ENCODE measurements at places on chromosomes 3 and 15. TPM values are rescaled to one million over a fixed set of nuclear protein-coding genes. Genes with fewer than 3 reads are reported as not detected.

- DNase-seq: no peak
Observed at GRCh38 chr3:113243846-113244245, 32.5 kb downstream of the BOC start.

DNA sequence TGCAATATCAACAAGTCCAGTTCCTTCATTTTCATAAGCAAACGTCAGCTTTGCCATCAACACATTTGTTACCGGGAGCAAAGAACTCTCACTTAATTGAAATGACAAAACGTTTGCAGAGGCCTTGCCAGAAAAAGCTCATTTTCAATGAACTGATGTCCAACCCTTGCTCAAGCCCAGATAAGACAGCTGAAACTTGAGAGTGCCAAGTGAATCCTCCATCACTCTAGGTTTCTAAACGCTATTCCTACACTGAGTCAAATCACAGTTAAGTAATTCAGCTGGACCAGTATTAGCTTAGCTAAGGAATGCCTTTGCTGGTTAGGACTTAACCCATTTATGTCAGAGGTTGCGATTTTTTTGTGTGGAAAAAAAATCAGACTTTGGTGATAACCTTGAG lies 11.5 kb downstream of the CHSY1 start:
- DNase-seq: no peak

- DNase-seq: no peak
Observed at GRCh38 chr3:6518709-6519345, 342.1 kb upstream of the GRM7 start.

GRCh38 chr3:117398141-117398899 lies 688.7 kb downstream of the TUSC7 start:
- DNase-seq: no peak

DNA sequence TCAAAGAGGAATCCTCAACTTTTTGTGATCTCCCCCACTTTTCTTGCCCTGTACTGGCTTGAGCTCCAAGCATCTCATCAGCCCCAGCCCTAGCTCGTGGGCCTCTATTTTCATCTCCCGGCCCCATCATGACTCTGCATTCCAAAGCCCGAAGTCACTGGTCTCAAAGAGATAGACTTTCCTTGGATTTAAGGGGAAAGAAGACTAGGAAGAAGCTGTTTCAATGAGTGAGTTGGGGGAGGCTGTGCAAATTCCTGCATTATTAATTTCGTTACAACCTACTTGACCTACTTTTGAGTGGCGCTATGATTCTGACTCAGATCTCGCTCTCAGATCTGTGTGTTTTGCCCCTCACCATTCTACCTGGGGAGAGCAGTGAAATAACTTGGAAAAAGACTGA lies 266.6 kb upstream of the TBL1XR1 start:
- DNase-seq: peak; percentile 56

DNA sequence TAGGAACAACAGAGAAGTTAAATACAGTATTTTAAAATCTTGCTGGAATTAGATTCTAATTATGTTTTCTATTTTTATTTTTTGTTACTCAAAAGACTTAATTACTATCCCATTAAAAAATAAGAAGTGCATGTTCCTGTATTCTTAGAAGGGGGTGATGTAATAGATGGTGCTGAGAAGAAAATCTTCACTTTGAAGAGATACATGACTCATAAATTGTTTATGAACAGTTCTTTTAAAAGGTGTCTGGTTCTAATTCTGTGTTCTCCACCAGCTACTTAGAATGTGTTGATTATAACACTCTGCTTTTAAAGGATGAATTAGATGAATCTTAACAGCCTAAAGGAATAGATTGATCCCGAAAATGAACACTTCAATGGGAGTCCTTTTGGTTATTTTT lies 8.2 kb downstream of the RCN2 start:
- no peak for DNase-seq

DNA sequence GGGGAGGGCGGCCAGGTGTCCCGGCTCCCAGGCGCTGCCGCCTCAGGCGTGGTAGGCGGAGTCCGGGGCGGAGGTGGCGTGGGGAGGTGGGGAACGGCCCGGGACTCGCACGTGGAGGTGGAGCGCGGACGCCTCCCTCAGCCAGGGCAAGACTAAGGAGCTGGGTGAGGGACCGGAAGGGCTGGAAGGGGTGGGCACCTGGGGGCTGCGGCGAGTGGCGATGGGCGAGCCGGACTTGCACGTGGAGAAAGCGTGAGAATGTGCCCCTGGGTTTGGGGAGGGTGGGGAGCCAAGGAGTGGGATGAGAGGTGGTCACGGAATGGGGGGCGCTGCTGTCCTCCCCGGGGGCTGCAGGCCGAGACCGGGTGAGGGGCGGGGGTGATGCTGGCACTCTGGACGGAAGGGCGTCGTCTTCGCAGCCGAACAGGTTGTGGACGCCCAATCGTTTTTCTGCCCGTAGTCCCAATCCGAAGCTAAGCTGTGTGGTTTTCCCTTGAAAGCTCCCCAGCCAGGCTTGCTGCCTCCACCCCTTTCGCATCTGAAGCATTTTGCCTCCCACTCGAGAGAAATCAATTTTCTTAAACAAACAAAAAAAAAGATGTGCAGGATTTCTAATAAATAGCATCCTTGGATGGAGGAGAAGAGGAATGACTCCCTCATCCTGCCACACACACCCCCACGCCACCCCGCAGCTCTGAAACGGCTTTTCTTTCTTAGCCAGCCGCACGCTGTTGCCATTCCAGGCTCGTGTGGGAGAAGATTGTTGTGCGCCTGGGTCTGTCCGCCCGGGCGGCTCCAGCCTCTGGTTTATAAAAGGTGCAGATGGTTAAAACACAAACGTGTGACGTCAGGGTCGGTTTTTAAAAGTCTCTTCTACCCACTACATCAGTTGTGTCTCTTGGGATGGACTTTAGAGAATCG lies 62.5 kb upstream of the ANKRD28 start:
- peak; percentile 51 for DNase-seq

DNA sequence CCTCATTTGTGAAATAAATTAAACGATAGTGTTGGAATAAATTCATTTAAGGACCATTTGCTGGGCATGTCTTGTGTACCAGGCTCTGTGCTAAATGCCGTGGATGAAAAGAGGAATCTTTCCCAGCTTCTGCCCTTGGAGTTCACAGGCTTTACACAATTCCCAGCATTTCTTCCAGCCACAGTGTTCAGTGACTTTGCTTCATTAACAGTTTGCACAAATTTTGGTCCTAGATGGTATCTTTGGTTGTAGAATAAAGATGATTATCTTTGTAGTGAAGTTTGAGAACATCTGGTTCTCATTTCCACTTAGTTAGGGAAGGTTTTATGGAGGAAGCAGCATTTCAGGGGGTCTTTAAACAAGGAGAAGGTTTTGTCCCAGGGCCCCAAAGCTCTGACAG lies 100.1 kb downstream of the LRTM1 start:
- DNase-seq: no peak

DNA sequence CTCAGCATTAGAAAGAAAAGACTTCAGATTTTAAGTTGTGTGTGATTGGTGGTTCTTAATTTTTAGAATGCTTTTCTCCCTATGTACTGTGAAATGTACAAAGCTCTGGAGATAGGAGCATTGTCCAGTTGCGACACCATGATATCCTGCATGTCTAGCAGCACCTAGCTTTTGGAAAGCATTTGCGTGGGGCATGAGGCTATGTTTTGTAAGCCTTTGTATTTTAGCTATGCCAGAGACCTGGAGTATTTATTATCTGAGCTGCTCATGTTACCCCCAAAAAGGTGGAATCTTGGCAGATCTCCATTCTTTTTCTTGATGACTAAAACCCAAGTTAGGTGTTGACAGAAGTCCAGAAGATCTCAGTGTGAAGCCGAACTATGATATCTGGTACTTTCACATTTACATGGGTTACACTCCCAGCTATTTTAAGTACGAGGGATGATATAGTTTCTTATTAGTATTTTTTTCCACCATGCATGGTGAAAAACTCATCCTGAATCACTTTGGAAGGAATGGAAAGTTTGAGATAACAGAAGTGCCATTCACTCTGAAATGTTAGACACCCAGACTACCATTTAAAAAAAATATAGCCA lies 126.7 kb upstream of the SAMMSON start:
- no peak for DNase-seq

GRCh38 chr3:30751610-30752299 lies 142.7 kb downstream of the GADL1 start:
- no peak for DNase-seq

DNA sequence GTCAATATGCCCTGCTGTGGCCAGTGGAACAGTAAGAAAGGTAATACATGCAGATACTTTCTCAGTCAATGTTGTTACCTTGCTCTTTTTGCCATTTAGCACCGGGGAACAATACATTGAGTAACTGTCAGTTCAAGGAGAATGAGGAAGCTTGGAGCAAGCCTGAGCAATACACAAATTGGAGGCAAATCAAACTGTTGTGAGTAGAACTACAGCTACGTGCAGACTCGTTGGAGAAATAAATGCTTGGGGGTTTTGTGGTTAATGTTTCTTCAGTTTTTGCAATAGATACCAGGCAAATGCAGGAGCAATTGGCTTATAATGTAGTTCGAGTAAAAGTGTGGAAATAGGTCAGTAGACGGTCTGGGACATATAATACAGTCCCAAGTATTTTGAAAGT lies 587.3 kb upstream of the ROBO1 start:
- DNase-seq: no peak

The CD200R1 gene
- total RNA-seq: not detected

The PRRT3 gene
- total RNA-seq: 0.58 TPM

The SERPINI1 gene
- total RNA-seq: 0.34 TPM

Data from SJSA1 (cell line).